ENCODE measurements at places on chromosomes 6 and 20.

GRCh38 chr6:99036672-99037071, 88.9 kb upstream of the FBXL4 start:
- DNase-seq = no peak

- DNase-seq = no peak
Measured at GRCh38 chr6:106528521-106528920, 100.8 kb downstream of the RTN4IP1 start.

GRCh38 chr6:32607263-32607987, 17.8 kb upstream of the HLA-DRB1 start:
- DNase-seq = no peak

DNA sequence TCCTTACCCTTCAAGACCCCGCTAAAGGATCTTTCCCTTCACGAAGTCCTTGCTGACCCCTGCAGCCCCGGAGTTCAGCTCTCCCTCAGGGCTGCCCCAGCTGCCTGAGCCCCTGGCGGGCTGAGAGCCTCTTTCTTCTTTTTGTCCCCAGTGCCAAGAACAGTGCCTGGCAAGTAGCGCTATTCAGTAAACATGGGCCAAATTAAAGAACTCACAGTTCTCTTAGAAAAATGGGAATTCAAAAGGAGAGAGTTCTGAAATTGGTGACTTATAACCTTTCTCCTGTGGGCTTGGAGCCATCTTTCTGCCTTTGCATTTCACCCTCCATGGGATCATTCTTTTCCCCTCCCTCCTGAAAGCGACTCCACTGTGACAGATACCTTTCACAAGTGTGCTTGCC, 227.2 kb downstream of the TMEM242 start:
- DNase-seq = no peak

GRCh38 chr20:59519707-59520014, 84.7 kb upstream of the PHACTR3 start:
- DNase-seq = no peak
